ENCODE measurements at places on chromosomes 6 and 20.

- DNase-seq: no peak
Observed at GRCh38 chr6:24919056-24919892, 16.5 kb downstream of the RIPOR2 start.

GRCh38 chr6:127818149-127818548 is 82.7 kb downstream of the THEMIS start:
- DNase-seq: no peak

- DNase-seq: peak; percentile 72
Observed at GRCh38 chr20:49132995-49133478, 55.1 kb downstream of the STAU1 start.

DNA sequence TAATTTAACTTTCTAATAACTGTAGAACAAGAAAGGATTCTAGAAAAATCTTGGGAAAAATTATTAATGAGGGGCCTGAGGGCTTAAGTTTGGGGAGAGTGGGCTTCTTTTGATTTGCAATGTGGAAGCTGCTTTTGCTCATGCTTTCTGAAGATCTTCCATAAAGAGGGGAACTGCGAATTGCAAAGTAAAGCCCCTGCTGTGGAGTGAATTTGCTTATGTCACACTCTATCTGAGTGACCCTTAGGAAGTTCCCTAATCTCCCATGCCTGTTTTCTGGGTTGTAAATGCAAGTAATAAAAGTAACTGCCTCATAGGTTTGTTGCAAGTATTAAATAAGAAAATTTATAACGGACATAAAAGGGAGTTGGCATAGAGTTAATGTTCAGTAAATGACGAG is 301.2 kb downstream of the PLCB1 start:
- no peak for DNase-seq

DNA sequence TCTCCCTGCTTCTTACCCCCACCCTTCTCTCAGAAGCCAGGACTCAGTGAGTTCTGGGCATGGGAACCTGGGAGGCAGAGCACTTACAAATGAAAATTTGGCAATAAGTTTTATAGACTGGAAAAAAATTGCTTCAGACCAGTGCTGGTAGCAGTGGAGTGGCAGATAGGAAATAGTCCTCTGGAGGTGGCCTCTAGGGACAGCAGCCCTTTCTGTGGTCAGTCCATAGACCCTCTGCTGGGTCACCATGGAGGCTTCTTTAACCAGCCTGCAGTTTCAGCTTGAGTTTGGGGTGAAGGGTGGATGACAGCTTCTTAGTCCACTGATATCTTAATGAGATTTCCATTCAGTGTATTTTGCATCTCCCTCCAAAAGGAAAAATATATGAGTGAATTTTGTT is 179.1 kb downstream of the ARID1B start:
- DNase-seq: no peak

DNA sequence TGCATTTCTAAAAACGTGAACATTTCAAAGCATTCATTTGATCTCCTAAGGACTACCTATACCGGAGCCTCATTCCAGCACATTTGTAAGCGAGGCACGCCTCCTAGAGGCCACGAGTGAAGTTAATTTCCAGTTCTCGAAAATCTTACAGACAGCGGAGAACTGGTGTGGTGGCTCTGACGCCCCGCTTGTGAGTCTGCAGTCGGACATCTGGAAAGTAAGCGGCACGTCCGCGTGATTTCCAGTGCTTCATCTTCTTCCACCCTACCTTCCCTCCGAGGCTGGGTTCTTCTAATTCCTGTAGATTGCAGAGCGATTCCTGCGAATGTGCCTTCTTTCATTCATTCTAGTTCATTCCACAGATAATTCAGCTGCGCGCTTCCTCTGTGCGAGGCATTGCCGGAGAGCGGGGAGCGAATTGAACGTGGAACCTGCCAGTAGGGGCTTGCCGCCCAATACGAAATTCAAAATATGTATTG is 810 bp upstream of the PRIM2 start:
- peak; percentile 92 for DNase-seq

DNA sequence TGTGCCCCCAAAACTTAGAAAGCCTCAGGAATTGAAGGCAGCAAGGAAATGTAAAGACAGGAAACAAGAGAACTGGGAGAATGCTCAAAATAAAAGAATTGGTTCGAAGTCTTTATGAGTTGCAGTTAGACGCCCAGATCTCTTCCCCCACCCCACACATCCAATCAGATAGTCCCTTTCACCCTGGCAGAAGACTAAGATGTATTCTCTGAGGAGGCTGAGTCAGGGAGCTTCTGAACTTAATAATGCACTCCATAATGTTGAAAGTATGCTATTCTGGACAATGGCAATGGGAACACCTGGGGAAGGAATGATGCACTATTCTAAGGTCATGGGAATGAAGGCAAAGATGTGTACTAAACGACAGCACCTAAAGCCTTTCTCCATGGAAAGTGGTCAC is 173.6 kb downstream of the MTFR2 start:
- no peak for DNase-seq

DNA sequence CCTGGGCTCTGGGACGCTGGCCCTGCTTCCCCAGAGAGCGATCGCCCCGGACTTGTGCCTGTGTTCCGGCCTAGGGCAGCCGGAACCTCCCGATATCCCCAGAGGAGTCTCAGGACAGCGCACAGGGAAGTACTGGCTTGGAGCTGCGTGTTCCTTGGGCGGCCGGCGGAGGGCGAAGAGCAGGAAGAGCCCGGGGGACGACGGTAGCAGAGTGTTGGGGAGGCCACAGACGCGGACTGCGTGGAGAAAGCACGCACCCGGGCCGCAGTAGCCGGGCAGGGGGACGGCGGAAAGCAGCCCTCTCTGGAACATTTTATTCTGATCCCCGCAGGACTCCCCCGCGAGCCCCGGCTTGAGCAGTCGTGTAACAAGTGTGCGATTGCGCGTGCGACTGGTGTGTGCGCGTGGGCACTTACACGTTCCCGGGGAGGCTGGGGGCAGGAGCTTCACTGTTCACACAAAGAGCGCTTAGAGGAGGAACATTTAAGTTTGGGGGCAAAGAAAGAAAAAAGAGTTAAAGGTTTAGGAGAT is 36.1 kb downstream of the NCR2 start:
- DNase-seq: peak; percentile 46

GRCh38 chr6:124546601-124547000 is 415.6 kb upstream of the RNF217 start:
- no peak for DNase-seq

DNA sequence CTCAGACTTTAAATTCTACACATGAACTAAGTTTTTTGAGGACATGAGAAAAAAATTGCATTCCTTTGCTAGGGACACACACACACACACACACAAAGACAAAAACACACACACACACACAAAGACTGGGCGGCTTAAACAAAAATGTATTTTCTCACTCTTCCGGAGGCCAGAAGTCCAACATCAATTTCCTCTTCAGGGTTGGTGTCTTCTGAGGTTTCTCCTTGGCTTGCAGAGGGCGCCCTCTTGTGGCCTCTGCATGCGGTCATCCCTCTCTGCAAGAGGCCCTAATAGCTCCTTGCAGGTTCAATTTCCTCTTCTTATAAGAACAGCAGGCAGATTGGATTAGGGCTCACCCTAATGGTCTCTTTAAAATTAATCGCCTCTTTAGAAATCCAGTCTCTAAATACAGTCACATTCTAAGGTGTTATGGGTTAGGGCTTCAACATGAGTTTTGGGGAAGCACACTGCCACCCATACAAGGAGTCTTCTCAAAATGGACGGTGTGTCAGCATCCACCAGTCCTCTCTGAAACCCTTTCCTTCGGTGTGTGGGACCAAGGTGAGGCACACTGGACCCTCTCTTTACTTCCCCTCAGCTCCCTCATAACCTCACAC is 61.4 kb downstream of the GPR6 start:
- peak; percentile 85 for DNase-seq

- DNase-seq: peak; percentile 19
Observed at GRCh38 chr6:53309059-53309900, 39.5 kb downstream of the ELOVL5 start.

GRCh38 chr20:11204926-11205768 is 531.3 kb upstream of the JAG1 start:
- DNase-seq: peak; percentile 56

DNA sequence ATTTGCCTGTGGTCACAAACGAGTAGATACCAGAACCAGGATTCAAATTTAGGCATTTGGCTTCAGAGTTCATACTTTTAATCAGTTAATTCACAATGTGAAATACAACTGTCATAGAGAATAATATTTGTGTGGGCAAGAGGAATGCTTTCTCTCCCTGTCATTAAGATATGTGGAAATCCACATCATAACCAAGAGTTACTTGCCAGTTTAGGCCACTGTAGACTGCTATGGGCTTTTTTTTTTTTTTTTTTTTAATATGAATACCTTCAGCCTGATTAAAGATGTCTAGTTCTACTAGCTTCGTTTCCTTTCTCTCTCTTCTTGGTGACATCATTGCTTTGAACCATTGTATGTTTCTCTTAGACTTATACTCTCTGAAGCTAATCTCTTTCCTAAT is 244.9 kb downstream of the ZFAND3 start:
- no peak for DNase-seq

GRCh38 chr6:16999491-17000436 is 102.1 kb upstream of the STMND1 start:
- DNase-seq: no peak

DNA sequence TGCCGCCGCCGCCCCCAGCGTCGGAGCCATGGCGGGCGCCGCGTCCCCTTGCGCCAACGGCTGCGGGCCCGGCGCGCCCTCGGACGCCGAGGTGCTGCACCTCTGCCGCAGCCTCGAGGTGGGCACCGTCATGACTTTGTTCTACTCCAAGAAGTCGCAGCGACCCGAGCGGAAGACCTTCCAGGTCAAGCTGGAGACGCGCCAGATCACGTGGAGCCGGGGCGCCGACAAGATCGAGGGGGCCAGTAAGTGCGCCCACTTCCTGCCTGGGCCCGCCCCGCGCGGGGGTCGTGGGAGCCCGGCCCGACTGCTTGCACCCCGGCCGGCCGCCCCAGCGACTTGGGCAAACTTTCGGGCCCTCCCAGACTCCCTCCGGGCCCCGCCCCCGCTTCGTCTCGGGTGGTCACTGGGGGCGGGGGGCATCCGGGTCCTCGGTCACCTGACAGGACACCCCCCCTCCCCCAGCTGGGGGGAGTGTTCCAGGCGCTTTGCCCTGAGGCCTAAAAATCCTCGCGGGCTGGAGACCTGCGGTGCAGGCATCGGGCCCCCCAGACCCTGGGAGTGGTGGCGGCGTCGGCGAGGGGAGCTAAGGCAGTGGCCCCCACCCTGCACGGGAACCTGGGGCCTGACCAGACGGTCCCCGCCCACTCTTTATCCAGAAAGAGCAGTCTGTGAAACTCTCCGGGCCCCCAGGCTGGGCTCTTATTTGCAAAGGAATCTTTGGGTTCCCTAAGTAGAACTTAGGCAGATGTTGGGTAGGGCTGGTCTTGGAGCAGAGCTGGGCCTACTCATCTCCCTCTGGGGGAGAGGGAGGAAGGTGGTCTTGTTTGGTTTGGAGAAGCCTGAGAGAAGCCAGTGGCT is 501 bp downstream of the PLCG1 start:
- DNase-seq: peak; percentile 79

All from SK-N-DZ (cell line).